Body of pancreas (tissue), 4 donors: ENCODE measurements at places on chromosomes 2 and 18.

- no peak overlapping the region for H3K27ac ChIP-seq
- no peak overlapping the region for H3K4me3 ChIP-seq
- no peaks in the 10 kb centered on the region for H3K36me3 ChIP-seq
- H3K4me1 ChIP-seq = no peaks in the 10 kb centered on the region
- no peaks in the 10 kb centered on the region for H3K27me3 ChIP-seq
- DNase-seq = no peak
Measured at GRCh38 chr2:174856447-174856846, 92.2 kb upstream of the CHRNA1 start.

DNA sequence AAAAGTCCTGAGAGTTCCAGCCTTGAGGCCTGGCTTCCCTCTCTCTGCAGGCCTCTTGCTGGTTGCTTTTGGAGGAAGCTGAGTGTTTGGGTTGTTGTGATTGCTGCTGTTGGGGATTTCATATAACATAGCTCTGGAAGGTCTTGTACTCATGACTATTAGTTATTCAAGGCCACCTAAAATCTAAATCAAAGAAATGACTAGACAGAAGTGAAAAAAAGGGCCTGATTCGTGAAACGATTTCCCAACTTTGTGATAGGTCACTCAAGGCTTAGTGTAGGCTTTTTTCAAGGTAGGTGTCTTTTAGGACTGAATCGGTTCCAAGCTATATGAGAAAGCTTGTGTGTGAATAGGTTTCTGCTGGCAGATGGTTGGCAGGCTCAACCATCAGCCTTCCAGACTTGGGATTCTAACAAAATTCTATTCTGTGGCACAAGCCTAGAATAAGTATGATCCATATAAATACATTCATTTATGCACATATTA is 164.4 kb downstream of the FMNL2 start:
- no peak overlapping the region for H3K27ac ChIP-seq
- no peaks in the 10 kb centered on the region for H3K36me3 ChIP-seq
- peaks cover 8% of the 10 kb centered on the region for H3K4me1 ChIP-seq
- H3K4me3 ChIP-seq = no peak overlapping the region
- H3K27me3 ChIP-seq = no peaks in the 10 kb centered on the region
- DNase-seq = no peak

GRCh38 chr2:30777661-30778505 is 29.4 kb downstream of the CAPN13 start:
- no peak overlapping the region for H3K4me3 ChIP-seq
- no peaks in the 10 kb centered on the region for H3K36me3 ChIP-seq
- no peaks in the 10 kb centered on the region for H3K4me1 ChIP-seq
- H3K27ac ChIP-seq = no peak overlapping the region

GRCh38 chr2:147916723-147917122 is 71.9 kb downstream of the ACVR2A start:
- DNase-seq = no peak
- no peak overlapping the region for H3K4me3 ChIP-seq
- H3K36me3 ChIP-seq = no peaks in the 10 kb centered on the region
- no peaks in the 10 kb centered on the region for H3K4me1 ChIP-seq
- H3K27ac ChIP-seq = no peak overlapping the region
- no peaks in the 10 kb centered on the region for H3K27me3 ChIP-seq

DNA sequence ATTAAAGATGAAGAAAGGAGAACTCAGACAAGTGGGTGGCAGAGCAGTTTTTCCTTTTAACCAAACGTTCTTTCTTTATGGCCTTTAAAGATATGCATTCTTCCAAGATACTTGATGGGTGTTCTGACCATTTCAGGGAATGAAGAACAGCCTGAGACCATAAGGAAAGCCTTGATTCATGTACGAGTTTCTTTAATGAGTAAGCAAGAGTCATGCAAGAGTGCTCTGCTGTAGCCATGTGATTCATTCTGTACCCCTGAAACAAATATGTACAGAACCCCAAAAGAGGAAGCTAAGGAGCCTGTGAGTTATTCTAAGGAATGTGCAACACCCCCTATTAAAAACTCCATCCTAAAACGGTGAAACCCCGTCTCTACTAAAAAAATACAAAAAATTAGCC is 372.8 kb downstream of the MTX2 start:
- no peak overlapping the region for H3K27ac ChIP-seq
- H3K4me1 ChIP-seq = peaks cover 8% of the 10 kb centered on the region
- H3K27me3 ChIP-seq = peaks cover 15% of the 10 kb centered on the region
- H3K4me3 ChIP-seq = no peak overlapping the region
- no peaks in the 10 kb centered on the region for H3K36me3 ChIP-seq
- DNase-seq = no peak

- peak overlapping the region; percentile 91 for H3K27ac ChIP-seq
- H3K36me3 ChIP-seq = no peaks in the 10 kb centered on the region
- peaks cover 17% of the 10 kb centered on the region for H3K4me1 ChIP-seq
- no peaks in the 10 kb centered on the region for H3K27me3 ChIP-seq
- peak; percentile 78 for DNase-seq
- peak overlapping the region; percentile 77 for H3K4me3 ChIP-seq
Measured at GRCh38 chr2:201642579-201643215, 606 bp downstream of the TMEM237 start.

GRCh38 chr18:62939926-62940325 is 224.6 kb downstream of the PHLPP1 start:
- no peak overlapping the region for H3K27ac ChIP-seq
- no peak overlapping the region for H3K4me3 ChIP-seq
- H3K36me3 ChIP-seq = no peaks in the 10 kb centered on the region
- no peaks in the 10 kb centered on the region for H3K27me3 ChIP-seq
- no peaks in the 10 kb centered on the region for H3K4me1 ChIP-seq
- no peak for DNase-seq
